OCI-M1 (cell line): ENCODE measurements at places on chromosomes 11 and 22.

GRCh38 chr11:8335683-8336082 is 72.0 kb upstream of the LMO1 start:
- DNase-seq, result no peak

GRCh38 chr22:49863931-49864330 is 10.3 kb downstream of the ZBED4 start:
- DNase-seq, result no peak

DNA sequence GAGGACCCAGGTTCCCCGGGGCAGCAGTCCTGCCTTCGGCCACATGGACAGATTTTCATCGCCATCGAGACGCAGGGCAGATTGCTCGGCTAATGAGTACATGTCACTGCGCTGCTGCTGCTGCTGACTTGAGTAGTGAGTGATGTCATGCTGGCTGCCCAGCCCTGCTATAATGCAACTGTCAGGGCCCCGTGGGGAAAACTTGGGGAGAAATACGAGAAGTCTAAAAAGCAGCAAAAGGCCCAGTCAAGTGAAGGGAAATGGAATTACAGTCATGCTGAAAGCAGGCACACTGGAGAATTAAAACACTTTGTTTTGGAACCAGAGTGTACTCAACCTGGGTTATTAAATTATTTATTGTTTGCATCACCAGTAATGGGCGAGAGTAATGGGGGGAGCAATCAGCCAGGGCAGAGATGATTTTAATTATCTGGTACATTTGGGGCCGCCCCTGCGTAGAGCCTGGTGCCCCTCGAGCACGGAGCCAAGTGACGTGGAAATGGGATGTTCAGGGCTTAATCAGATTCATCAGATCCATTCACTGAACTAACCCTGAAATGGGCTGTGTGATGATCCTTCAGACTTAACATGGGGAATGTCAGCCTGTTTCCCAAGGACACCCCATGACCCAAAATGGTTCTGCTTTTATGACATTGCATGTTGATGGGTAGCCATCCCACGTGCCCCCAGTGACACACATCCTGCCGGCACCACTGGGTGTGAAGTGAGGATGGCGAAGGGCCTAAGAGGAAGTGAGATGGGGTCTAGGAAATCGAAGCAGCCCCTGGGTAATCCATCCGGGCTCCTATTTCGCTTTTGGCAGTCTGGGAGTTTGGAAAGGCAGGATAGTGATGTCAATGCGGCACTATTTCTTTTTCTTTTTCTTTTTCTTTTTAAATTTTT is 241.6 kb upstream of the CADM1 start:
- DNase-seq, result no peak

DNA sequence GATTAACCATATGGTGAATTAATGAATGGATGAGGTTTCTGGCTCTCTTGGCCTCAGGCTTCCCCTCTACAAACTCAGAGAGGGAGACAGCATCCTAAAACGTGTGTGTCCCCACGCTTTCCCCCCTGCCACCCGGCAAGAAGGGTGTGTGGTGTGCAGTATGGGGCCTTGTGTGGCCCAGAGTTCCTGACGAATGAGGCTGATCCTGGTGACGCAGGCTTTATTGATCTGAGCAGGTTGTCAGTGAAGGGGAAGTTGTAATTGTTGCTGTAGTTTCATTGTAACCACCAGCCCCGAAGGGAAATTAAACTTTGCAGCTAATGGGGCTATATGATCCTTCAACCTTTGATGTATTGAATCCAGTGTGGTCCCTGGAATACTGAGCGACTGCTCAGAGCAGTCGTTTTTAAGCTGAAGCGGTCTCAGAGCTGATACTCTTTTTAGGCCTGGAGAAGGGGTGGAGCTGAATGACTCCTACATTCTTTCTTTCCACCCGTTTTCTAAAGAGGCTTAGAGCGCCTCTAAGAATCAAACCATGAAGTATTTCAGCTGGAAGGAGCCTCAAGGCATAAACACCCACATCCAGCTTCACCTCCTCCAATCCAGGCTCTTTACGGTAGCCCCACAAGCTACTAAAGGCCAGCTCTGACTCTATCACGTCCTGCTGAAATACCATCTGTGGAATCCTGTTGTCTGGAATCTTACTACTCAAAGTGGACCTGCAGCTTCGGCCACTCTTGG is 284.7 kb downstream of the MIAT start:
- DNase-seq, result no peak

GRCh38 chr11:66326261-66327111 is 9.6 kb upstream of the CD248 start:
- no peak for DNase-seq

DNA sequence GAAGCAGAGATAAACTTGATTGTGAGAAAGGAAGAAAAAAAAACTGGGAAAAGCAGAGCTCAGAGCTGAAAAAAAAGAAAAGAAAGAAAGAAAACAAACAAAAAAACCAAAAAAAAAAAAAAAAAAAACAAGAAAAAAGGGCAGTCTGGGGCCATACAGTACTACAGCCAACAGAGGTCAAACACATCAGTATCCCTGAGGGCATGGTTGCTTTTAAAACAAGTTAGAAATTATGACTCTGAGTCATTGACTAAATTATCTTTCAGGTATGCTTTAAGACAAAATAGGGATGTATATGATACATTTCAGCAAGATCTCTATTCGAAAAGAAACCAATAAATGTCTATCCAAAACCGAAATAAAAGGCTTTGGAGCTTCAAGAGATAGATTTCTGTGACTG is 37.1 kb upstream of the TLCD5 start:
- DNase-seq, result no peak

DNA sequence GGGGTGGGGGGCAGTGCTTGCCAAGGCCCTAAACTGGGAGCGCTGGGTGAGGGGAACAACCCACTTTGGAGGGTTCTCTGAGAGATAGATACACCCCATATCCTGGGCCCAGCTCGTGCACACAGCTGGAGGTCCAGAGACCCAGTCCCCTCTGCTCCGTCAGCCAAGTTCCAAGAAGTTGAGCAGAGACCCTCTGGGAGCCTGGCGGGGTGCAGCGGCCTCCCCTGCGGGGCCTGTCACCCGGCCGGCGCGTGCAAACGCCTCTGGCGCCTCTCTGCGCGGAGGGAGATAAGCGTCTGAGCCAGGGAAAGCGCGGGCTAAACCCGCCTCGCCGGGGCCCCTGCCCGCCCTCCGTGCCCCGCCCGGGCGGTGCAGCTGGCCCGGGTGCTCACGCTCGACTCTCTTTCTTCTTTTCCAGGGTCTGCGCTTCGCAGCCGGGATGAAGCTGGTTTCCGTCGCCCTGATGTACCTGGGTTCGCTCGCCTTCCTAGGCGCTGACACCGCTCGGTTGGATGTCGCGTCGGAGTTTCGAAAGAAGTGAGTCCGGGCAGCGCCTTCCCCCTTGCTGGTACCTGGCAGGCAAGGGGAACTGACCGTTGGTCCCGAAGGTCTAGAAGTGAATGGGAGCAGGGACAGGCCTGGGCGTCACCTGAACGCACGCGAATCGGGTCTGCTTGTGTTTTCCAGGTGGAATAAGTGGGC is 540 bp downstream of the ADM start:
- DNase-seq, result no peak

- DNase-seq, result no peak
Observed at GRCh38 chr11:8829556-8829955, 81.4 kb upstream of the AKIP1 start.
